Stimulated activated CD4-positive, alpha-beta T cell treated with anti-CD3 and anti-CD28 coated beads, Interleukin-2, amount 100 ng/mL, for 24 hours (primary cell): ENCODE measurements at places on chromosomes 4 and X.
A peak's percentile ranks its signal among the peaks of the same experiment; 100 is the strongest.

GRCh38 chrX:142977128-142977914 is 48.4 kb upstream of the SPANXN4 start:
- DNase-seq, result no peak

DNA sequence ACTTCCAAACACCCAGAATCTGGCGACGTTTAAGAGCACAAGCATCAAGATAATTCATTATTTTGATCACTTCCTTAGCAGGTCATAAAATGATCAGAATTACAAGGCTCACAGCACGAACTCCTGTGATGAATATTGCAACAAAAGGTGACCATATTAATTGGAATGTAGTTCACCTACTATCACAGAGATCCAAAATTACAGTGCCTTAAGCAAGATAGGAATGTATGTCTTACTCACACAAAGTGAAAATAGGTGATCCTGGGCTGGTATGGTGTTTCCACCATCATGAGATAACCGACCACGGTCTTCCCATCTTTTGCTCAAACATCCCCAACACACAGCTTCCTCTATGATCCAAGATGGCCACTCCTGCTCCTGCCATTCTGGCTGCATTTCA is 131.2 kb downstream of the SCFD2 start:
- no peak for DNase-seq

- DNase-seq, result no peak
Observed at GRCh38 chr4:144575181-144575580, 70.8 kb upstream of the HHIP start.

- DNase-seq, result no peak
Observed at GRCh38 chr4:183860119-183860518, 45.0 kb upstream of the STOX2 start.

DNA sequence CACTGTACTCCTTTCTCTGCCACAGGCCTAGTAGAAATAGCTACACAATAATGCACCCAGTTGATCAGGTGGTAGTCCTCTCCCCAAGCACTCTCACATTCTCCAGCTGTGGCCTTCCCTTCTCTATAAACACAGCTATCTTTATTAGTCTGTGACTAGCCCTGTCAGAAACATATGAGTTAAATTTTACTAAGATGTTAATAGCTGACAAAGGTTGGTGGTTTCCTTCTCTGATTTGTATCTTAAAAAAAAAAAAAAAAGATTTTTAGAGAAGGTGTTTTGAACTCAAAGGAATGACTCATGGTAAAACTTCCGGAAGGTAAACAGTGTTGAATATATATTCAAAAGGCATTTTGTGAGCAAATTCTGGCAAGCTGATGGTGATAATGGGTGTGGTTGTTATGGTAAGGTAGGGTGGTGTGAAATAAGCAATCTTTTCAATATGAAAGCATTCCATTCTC is 327.4 kb downstream of the PPP3CA start:
- no peak for DNase-seq

- no peak for DNase-seq
Observed at GRCh38 chr4:172985552-172985951, 183.1 kb upstream of the GALNT7 start.

GRCh38 chr4:176671532-176671931 is 121.2 kb downstream of the VEGFC start:
- DNase-seq, result no peak

GRCh38 chr4:118076958-118077766 is 42.9 kb downstream of the NDST3 start:
- peak; percentile 8 for DNase-seq
